Fibroblast of skin of scalp (primary cell): ENCODE measurements at places on chromosomes 7 and 10.
A peak's percentile ranks its signal among the peaks of the same experiment; 100 is the strongest.

DNA sequence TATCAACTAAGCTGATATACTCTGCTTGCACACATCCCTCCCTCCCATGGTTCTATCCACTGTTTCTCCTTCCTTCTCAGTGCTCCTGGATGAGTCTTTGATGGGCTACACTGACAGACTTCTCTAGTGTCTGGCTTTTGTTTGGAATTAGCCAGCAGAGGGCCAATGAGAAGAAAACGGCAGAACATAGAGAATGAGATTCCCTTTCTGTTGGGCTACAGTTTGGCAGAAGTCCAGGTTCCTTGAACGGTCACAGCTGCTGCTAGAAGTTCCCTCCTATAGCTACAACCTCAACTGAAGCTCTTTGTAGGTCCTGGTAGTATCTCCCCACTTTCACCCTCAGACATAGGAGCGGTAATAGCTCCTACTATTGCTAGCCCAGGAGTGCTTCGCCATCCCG is 251.1 kb upstream of the LRRN3 start:
- peak; percentile 64 for DNase-seq

- no peak for DNase-seq
Observed at GRCh38 chr10:76763376-76763775, 874.2 kb downstream of the KCNMA1 start.

DNA sequence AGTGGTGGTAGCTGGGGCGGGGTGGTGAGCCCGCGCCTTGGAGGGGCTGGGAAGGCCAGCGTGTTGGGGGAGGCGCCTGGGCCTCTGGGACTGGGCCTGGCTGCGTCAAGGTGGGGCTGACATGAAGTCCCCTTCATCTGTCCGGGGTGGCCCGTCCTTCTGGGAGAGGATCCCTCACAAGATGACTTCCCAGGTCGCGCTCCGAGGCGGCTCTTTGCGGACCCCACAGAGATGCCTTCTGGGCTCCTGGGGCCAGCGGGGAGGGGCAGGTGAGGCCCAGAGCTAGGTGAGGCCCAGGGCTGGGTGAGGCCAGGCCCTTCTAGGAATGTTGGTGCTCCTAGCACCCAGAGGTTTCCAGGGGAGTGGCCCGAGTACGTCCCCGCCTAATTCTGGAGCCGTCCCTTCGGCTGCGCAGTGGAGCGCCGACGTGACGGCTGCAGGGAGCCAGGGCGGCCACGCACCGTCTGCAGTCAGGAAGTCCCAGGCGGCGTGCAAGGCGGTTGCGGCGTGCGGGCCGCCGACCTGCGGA is 58.2 kb upstream of the NUPR2 start:
- no peak for DNase-seq

DNA sequence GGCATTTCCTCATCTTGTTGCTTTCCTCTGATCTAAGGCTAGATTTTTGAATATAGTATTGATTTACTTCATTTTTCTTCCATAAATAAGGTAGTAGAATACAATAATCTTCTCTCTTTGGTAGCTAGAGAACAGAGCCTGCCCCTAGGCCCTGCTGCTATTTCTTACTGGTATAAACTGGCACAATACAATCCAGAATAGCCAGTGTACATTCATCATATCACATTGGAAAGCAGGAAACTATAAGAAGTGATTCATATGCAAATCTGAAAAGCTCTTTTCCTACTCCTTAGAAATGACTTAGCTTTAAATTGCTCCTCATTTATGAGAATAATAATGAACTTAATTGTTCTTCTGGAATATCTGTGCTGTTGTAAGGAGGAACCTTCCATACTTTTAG is 100.2 kb downstream of the KCND2 start:
- DNase-seq: no peak

- DNase-seq: no peak
Observed at GRCh38 chr10:78596556-78596955, 472.2 kb upstream of the ZMIZ1 start.

DNA sequence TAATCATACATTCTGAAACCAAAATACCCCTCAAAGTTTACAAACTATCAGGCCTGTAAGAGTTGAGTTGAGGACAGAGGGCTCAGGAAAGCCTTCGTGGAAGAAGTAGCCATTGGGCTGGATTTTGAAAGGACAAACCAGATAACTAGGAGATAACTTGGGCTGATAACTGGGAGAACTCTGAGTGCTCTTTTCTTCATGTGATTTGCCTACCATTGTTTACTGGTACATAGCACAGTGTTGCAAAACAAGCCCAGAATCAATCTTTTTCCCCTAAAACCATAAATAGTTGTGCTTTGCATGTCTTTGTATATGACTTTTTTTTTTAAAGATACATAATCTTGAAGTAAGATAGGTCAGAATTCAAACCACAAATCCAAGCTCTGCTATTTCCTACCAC is 106.7 kb upstream of the ITGB1 start:
- DNase-seq: no peak

- DNase-seq: no peak
Observed at GRCh38 chr7:47188653-47189315, 393.1 kb downstream of the TNS3 start.

DNA sequence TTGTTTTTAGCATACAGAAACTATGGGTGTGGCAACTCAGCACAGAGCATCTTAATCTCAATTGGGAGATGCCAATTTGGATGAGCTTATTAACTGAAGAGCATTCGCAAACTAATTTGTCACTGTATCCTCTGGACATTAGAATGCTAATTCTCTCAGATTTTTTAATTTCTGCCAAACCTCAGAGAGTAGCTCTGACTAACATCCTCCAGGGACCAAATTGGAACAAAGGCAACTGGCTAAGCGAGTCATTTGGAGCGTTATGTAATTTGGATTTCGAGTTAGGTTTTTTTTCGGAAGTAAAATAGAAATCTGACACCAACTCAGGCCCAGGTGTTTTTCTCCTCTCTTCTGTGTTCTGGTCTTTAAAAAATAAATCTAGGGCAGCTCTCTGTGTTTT is 201.9 kb downstream of the BMPER start:
- peak; percentile 63 for DNase-seq

DNA sequence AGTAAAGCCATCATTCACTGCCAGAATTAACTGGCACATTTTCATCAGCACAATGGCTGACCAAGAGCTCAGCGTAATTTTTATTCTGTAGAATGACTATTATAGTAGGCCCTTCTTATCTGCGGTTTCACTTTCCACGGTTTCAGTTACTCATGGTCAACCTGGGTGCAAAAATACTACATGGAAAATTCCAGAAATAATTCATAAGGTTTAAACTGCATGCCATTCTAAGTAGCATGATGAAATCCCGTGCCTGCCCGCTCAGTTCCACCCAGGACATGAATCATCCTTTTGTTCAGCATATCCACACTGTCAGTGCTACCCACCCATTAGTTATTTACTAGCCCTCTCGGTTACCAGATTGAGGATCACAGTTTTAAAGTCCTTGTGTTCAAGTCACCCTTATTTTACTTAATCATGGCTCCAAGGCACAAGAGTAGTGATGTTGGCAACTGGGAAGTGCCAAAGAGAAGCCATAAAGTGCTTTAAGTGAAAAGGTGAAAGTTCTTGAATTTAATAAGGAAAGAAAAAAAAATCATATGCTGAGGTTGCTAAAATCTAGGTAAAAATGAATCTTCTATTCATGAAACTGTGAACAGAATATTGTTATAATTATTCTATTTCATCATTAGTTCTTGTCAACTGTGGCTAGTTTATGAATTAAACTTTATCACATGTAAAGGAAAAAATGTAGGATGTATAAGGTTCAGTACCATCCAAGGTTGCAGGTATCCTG is 204.9 kb downstream of the DOCK4 start:
- DNase-seq: peak; percentile 77

GRCh38 chr10:61757525-61758397 is 95.0 kb downstream of the CABCOCO1 start:
- DNase-seq: peak; percentile 79

DNA sequence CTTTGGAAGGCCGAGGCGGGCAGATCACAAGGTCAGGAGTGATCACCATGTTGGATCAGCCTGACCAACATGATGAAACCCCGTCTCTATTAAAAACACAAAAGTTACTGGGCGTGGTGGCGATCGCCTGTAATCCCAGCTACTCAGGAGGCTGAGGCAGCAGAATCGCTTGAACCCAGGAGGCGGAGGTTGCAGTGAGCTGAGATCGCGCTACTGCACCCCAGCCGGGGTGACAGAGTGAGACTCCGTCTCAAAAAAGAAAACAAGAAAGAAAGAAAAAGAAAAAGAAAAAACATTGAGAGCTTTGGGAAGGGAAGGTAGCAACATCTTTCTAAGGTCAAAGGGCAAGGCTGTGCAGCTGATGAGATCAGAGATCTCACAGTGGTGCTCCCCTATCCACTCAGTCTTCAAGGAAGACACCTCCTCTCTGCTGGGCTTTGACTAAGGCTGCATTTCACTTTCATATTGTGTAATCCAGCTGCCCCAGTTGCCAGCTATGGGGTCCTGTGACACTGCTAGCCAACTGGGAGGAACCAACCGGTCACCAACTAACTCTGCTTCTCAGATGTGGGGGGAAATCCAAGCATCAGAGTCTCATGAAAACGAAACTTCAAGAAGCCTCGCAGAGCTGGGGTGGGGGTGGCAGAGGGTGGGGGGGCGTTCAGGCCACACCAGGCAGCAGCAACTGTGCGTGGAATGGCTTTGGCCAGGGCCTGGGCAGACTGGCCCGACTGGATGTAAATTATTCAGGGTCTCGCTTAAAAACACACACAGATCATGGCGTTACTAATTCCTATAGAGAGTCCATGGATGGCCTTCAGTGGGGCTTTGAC is 1.5 kb downstream of the IL15RA start:
- DNase-seq: no peak

- no peak for DNase-seq
Observed at GRCh38 chr10:110407301-110408170, 90.2 kb upstream of the DUSP5 start.

GRCh38 chr10:131909929-131910328 is 9.1 kb downstream of the PPP2R2D start:
- no peak for DNase-seq

DNA sequence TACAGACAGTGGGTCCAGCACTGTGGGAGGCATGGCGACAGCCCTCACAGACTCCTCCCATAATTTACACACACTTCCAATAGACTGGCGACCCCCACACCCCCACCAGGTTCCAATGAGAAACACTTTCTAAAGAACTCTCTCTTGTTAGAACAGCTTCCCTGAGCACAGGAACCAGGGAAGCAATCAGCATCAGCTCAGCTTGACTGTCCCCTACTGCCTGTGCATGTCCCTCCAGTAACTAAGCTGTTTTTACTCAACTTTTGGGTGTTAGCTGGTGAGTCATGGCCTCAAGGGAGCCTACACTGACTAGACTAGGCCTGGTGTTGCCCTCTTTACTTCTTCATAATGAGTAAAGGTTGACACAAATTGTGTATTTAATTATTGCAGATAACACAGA is 32.6 kb upstream of the HERPUD2 start:
- peak; percentile 51 for DNase-seq
